NCI-H1417 treated with DMSO at 0.1 percent for 48 hours (cell line): ENCODE measurements at places on chromosomes 2 and 18.
A peak's percentile ranks its signal among the peaks of the same experiment; 100 is the strongest.

DNA sequence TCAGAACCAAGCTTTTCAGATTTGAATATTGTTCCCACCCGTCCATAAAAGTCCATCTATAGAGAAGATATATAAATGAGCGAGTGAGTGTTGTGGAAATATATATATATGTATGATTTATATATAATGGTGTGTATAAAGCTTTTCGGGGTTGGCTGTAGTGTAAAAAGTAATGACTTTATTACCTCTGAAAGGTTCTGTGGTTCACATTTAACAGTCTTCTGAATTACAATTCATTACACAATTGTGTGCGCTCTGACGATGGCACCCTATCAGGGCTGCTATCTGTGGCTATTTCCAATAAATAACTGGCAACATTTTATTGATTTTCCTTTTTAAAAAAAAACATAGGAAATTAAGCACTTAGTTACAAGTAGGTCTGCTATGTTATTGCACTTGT lies 2.7 kb upstream of the BCL11A start:
- no peak for DNase-seq

GRCh38 chr2:180222644-180223043 lies 215.5 kb upstream of the CWC22 start:
- no peak for DNase-seq

- DNase-seq = no peak
These were observed 1.6 kb upstream of the PHLPP1 start for GRCh38 chr18:62713651-62714247.

DNA sequence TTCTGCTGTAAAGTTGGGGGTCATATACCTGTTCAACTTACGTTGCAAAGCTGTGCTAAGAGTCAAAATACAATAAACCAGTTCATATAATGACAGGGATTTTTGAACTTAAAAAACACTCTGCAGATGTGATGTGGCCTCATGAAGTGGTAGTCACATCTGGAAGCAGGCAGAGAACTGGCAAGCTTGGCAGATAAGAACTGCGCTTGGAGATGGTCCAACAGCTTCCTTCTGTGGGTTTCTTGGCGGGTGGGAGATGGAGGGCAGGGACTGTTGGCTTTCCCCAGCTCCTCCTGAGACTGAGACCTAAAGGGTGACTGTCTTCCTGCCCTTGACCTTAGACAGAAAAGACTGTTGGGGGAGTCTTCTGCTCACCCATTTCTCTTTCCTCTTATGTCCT lies 140.4 kb downstream of the CTIF start:
- no peak for DNase-seq

DNA sequence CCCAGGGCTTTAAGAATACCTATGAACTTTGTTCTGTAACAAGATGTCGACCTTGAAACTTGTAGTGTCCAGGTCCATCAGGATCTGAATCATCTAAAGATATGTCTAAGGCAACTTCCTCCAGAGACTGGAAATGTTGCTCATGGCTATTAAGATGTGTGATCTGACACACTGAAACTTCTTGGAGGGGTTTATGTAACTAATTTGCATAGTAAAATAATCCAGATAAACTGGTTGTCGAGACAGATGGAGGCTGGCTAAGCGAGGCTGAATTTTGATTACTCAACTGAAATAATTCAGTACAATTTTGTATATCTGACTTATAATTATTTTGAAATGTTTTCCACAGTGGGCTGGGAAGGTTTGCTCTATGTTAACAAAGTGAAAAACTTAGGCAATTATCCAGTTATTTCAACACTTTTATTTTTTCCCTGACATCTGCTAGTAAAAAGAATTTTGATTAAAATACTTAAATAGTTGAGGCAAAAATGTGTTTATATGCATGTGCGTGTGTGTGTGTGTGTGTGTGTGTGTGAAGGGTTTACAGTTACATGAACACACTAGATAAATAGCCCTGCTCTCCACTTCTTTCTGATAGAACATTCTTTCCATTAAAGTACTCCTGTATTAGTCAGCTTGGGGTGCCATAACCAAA lies 11.4 kb upstream of the MAP3K20 start:
- DNase-seq = no peak

GRCh38 chr2:191938779-191939178 lies 91.9 kb upstream of the CAVIN2 start:
- peak; percentile 49 for DNase-seq

- no peak for DNase-seq
These were observed 42.7 kb downstream of the TFCP2L1 start for GRCh38 chr2:121242175-121242875.

- no peak for DNase-seq
These were observed 42.8 kb downstream of the CCDC68 start for GRCh38 chr18:54916507-54916906.

DNA sequence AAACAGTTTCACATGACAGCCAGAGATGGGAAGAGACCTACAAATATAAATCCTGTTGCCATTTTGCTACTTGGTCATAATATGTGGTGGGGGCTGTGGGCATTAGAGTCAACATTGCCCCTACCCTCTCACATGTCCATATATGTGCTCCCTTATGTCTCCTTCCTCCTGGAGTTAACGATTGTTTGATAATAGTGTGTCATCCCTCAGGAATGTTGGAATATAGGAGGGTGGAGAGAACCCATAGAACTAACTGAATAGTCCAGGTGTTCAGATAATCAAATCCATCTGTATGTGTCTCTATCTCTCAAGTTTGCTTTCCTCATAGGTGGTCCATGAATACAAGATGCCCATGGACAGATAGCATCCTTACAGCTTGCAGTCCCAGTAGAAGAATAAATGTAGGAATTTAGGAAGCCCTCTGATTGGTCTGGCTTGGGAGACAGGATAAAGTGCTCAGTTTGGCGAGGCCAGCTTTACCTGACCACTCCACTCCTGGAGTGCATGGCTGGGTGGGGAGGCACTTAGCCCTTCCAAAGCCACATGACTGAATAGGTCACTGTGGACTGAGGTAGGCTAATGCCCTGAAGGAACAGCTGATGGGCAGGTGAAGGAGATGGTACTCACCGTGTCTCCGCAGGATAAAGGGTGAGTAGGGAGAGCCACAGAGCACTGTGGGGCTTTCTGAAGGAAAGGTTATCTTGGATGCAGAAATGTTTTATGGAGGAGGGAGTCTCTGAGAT lies 166.9 kb downstream of the CDCA7 start:
- DNase-seq = no peak

DNA sequence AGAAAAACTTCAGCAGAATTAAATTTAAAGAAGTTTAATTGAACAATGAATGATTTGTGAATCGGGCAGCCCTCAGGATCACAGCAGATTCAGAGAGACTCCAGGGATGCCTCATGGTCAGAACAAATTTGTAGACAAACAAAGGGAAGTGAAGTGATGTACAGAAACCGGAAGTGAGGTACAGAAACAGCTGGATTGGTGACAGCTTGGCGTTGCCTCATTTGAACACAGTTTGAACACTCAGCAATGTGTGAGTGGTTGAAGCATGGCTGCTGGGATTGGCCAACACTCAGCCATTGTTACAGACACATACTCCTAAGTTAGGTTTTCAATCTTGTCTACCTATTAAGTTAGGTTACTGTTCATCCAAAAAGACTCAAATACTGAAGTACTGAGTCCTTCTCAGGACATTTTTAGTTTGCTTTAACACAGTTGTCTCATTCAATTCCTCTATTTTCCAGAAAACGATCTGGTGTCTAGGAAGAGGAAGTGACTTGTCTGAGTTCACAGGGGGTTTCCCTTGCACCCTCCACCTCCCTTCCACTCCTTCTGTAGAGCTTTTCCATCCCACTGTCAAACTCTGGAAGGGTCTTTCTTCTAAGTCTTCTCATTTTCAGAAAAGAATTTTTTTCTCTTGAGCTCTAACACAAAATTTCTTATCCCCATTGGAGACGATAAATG lies 137.9 kb downstream of the SLC4A3 start:
- no peak for DNase-seq

DNA sequence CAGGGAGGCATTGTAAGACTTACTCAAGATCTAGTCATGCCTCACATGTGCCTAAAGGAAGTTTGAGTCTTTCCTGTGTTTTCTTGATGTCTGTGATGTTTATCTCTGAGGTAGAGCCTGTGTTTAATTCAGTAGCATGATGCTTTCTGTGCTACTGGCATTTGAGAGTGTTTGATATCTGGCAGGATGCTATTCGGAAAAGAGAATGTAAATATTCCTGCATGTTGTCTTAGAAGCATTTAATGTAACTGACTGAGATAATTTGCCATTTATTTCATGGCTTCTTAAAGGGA lies 58.8 kb downstream of the GREB1L start:
- no peak for DNase-seq

GRCh38 chr18:31649978-31650719 lies 34.2 kb downstream of the B4GALT6 start:
- DNase-seq = no peak

- no peak for DNase-seq
These were observed 59.5 kb downstream of the RMDN2 start for GRCh38 chr2:37984589-37984988.

DNA sequence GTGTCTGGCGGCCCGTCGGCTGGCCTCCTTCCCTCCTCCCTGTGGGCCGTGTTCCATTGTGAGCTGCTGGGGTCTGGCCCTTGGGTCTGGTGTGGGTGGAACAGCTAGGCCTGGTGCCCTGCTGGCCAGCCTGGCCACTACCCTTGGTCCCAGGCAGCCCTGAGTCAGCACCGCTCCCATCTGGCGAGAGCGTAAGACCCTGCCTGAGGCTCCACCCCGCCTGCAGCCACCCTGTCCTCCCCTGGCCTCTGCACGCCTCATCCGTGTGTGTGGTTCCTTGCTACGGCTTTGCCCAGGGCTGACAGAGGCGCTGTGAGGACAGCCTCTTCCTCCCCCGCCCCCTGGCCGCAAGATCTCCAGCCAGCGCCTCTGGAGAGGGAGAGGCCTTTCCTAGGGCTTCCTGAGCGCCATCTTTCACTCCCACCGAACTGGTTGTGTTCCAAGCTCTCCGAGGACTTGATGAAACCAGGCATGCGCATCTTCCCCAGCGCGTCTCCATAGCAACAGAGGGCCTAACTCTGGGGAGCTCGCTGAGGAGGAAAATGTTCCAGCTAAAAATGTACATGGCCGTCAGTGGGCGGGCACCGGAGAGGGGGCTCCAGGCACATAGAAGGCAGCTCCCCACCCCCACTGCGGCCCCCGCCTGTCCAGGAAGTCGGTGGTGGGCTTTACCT lies 83.0 kb downstream of the STPG4 start:
- no peak for DNase-seq

DNA sequence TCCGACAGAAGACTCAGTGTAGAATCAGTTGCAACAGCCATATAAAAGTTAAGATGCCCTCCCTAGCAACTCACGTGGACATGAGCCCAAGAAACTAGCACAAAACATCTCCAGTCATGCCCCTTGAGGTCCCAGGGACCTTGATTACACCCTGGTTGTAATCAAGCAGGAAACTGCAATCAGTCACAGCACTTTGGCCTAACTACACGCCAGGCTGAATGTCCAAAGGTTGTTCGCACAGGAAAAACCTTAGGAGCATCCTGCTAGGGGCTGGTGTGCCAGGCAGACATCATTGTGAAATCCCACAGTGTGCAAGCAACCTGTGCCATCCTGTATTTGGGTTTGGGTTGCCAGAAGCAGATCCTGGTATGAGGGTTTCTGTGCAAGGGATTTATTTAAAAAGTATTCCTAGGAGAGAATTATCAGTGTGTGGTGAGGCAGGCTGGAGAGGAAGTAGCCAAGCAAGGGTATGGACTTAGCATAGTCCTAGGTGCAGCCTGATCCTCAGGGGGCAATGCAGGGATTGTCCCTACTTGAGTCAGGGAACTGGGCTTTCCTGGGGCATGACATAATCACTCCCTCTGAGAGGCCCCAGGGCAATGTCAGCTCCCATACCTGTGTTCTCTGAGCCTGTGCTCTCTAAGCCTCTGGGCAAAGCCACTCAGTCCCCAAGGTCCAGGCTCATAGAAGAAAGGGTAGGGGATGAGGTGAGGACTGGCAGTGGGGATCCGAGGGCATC lies 17.8 kb upstream of the SULT1C2 start:
- no peak for DNase-seq

GRCh38 chr2:42859006-42859552 lies 66.7 kb upstream of the HAAO start:
- DNase-seq = no peak

GRCh38 chr2:99707592-99707991 lies 217.8 kb upstream of the REV1 start:
- DNase-seq = no peak

DNA sequence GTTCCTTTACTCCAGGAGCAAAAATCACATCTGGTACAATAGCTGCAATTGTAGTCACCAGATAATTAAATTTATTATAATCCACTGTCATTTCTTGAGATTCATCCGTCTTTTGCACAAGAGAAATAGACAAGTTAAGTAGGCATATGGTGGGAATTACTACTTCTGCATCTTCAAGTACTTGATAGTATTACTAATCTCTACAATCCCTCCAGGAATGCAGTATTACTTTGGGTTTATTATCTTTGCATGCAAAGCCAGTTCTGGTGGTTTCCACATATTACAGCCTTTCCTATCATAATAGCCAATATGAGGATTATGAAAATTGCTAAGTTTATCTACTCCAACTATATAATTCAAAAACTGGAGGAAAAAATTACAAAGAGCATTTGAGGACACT lies 254.1 kb downstream of the IKZF2 start:
- no peak for DNase-seq

DNA sequence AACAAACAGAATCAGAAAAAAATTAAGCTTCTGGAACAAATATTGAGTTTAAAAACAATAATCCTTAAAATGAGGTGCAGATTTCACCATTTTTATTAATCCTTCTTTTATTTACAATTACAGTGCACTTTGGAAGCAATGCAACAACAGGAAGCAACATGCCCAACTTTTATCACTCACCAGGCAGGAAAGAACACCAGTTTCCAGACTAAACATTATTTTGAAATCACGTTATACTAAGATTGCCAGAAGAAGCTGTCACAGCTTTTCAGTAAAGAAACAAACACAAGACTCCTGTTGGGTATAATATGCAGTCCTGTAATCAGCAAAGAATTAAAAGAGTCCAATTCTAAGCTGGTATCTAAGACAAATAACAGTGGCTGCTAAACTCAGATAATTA lies 137.9 kb upstream of the ZC3H15 start:
- DNase-seq = no peak

DNA sequence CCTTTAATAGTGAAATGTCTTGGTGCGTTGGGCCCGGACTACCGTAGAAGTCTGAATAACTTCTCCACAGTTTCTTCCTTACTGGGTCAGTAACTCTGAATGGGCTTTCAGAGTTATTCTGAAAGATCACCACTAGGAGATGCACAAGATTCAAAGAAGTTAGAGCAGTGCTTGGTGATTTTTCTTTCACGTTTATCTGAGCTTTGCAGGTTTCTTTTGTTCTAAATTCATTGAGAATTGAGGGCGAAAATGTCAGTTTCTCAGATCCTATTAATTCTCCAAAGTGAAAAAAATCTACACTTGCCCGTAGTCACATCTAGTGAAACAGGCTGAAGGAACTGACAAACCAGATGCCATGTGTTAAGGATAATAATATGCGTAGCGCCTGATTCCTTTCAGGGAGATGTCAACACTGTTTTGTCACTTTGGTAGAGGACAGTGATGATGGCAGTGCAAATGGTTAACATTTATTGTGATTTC lies 70.1 kb downstream of the QPCT start:
- peak; percentile 42 for DNase-seq

GRCh38 chr18:74742573-74743243 lies 145.0 kb downstream of the ZNF407 start:
- peak; percentile 49 for DNase-seq
